Tongue (tissue), 3 donors: ENCODE measurements at places on chromosomes 2 and 18. TPM values are rescaled to one million over a fixed set of nuclear protein-coding genes. Genes with fewer than 3 reads are reported as not detected.

Gene PDE1A
- total RNA-seq, result 6.2 TPM

Gene OXER1
- total RNA-seq, result 4.1 TPM

Gene OTOF
- 12.4 TPM for total RNA-seq

Gene ZSWIM2
- total RNA-seq, result not detected

Gene HOXD9
- total RNA-seq, result 1.8 TPM

DNA sequence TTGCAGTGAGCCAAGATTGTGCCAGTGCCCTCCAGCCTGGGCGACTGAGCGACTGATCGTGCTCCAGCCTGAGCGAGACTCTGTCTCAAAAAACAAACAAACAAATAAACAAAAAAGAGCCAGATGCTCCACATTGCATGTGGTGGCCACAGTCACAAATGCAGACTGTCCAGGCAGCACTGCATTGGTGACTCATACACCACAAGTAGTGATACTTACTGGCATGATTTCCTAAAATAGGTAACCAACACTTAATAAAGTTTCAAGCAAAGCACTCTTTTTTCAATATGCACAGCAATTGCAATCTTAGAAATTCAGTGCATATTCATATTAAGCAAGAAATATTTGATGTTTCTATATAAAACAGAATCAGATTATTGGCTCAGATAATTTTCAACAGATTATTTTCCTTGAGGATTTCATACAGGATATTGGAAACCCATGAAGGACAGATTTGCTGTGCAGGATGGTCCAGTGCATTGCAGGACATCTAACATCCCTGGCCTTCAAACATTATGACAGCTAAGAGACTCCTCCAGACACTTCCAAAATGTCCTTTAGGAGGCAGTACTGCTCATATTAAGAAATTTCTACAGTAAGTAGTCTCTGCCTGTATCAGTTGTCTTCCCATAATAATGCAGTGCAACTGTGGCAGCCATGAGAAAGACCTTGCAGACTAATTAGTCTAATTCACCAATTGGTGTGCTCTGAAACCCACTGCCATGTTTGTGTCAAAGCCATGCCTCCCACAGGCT lies 10.5 kb upstream of the SLC1A4 start:
- no peak for DNase-seq

DNA sequence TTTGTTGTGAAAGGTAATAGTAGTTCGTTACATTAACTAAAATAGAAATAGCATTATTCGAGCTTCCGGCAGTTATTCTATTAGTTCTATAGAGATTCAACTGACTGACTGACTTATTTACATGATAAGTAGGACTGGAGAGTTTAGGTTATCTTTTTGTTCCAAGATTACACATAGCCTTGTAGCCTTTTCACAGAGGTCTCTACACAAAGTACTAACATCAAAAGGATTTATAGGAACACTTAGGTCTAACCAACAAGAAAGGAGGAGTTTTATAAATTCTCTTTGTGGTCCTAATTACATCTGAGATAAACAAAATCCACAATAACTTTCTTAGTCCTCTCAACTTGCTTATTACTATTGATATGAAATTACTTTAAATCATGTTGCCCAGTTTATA lies 62.8 kb downstream of the SOS1 start:
- DNase-seq, result no peak

DNA sequence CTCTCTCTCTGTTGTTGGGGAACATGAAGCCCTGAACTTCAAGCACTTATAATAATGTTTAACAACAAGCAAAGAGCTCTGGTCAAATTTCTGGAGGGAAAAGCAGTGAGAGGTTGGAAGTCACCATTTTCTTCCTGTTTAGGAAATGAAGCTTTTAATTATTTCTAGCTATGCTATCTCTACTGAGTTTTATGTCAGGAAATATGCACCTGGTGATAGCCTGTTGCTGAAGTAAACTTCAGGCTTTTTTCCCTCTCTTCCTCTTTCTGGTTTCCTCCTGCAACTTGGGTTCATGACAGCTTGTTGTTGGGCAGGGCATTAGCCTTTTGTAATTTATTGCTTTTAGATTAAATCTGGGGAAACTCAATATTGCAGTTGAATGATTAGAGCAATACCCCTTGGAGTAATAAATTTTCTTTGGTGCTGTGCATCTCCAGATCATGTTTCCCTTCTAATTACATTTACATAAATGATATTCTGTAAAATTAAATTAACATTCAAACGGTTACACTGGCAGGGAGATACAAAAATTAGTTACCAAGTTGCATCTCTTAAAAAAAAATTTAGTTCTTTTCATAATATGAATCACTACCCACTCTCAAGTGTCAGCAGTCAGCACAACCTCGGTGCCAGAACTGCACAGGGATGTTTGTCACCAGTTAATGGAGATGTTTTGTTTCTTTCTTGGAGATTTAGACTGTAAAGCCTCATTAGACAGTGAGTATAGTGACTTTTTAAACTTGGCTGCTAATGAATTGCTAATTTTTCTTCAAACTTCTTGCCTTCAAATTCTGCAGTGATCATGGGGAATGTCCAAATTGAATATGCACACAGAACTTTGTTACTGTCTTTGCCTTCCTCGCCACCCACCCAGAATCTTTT lies 466.6 kb upstream of the ETAA1 start:
- DNase-seq, result no peak

DNA sequence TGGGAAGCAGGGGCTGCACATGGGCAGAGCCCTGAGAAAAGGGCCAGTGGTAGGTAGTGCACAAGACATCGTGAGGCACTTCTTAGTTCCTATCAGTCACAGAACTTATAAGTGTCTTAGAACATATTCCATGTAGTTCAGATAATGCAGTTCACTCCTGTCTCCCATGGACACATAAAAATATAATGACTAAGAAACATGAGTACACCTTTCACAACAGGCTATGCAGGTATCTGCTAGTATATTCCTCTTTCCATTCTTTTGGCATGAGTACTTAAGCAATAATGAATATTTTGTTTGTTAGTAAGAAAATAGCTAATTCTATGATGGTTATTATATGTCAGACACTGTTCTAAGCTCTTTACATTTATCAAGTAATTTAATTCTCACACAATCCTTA lies 808.4 kb downstream of the BCL11A start:
- DNase-seq, result no peak

- DNase-seq, result no peak
Measured at GRCh38 chr2:173676647-173677046, 288.5 kb downstream of the SP3 start.

GRCh38 chr18:12072996-12073395 lies 20.6 kb upstream of the ANKRD62 start:
- no peak for DNase-seq
